ENCODE measurements at places on chromosomes 7 and 10.

DNA sequence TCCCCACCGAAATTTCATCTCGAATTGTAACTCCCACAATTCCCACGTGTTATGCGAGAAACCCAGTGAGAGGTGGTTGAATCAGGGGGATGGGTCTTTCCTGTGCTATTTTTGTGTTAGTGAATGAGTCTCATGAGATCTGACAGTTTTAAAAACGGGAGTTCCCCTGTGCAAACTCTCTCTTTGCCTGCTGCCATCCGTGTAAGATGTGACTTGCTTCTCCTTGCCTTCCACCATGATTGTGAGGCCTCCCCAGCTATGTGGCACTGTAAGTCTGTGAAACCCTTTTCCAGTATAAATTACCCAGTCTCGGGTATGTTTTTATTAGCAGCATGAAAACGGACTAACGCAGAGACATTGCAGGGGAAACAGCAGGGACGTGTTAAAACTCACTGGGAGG lies 5.3 kb upstream of the OLAH start:
- DNase-seq = no peak

DNA sequence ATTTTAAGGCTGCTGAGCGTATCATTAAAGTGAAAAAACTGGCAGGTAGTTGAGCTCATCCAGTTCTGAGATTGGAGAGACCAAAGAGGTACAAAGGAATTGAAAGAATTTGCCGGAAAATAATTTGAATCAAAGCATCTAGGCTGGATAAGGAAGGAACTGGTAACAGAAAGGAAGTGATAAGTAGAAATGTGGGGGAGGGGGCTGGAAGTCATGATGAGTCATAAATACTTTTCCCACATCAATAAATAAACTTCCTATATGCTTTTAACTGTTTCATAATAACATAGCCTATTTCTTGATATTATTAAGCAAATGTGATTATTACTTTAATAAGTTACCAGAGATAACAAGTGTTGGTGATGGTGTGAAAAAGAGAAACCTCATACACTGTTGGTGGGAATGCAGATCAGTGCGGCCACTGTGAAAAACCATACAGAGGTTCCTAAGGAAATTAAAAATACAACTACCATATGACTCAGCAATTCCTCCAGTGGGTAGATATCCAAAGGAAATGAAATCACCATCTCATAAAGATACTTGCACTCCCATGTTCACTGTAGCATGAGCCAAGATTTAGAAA lies 27.0 kb downstream of the ZNF438 start:
- DNase-seq = no peak

- DNase-seq = no peak
Observed at GRCh38 chr10:31064348-31064747, 32.7 kb upstream of the ZNF438 start.

DNA sequence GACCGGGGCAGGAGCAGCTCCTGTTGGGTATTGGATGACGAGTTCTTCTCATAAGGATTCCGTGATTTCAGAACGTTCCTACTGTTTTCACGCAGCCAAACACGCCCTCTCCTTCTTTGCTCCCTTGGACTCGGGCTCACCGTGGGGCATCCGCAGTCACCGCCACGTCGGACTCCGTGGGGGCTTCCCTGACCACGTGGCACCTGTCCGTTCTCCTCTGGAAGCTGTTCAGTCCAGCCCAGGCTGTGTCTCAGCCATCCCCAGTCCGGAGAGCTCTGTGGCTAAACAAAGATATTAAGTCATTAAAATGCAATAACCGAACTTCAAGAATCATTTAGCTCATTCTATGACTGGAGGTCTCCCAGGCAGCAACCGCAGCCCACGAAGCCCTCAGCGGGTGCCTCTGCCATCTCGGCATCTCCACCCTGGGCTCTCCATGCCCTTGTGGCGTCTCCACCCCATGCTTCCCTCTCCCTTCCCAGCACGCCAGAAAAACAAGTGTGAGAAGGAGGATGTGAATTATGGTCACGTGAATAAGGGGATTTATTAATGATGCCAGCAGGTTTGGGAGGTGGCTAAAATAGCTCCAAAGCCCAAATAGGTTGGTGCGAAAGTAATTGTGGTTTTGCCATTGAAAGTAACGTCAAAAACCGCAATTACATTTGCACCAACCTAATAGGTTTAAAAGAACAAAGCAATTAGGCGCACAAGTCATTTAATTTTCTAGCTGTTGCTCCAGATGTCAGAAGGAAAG lies 224.6 kb upstream of the PPP2R2D start:
- DNase-seq = no peak

- DNase-seq = no peak
Observed at GRCh38 chr10:32379318-32379949, 32.5 kb upstream of the EPC1 start.

- DNase-seq = no peak
Observed at GRCh38 chr7:88540012-88540411, 219.5 kb upstream of the ZNF804B start.

- no peak for DNase-seq
Observed at GRCh38 chr7:151732834-151733592, 143.9 kb downstream of the PRKAG2 start.

DNA sequence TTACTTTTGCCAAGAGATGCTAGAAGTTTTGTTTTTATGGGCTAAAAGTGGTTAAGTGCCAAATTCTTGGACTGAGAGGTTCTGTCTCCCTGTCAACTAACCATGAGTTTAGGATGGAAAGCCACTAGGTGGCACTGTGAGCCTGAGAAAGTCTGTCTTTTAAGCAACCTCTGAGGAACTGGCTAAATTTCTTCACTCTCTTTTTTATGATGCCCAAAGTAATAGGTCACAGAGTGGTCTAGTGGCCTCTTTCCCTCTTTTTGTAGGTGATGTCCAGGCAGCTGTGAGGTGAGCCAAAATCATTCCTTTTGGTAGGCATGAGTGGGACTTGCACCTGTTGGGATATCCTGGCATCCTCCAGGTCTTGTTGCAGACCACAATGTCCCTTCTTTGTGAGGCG lies 56.8 kb downstream of the SND1 start:
- peak; percentile 57 for DNase-seq

- DNase-seq = peak; percentile 33
Observed at GRCh38 chr7:43758822-43759683, 573 bp downstream of the BLVRA start.

Data from substantia nigra (tissue), 51 donors.